ENCODE measurements at places on chromosomes 4 and X. TPM values are rescaled to one million over a fixed set of nuclear protein-coding genes. Genes with fewer than 3 reads are reported as not detected.

DNA sequence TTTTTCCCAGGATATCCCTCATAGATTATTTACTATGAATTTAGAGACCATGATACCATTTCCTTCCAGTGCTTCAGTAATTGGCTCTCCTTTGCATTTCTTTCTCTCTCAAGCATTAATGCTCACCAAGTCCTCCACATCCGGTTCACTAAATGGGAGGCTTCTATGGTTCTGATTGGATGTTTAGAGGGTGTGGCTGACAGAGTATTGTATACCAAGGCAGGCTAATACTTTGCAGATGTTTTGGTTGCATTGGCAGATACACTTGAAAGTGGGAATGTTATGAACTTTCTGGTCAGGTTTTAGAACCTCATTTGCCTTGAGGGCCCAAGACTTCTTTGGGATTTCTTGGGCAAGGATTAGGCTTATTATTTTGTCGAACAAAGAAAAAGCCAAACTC lies 24.2 kb downstream of the CBLL2 start:
- DNase-seq = no peak

DNA sequence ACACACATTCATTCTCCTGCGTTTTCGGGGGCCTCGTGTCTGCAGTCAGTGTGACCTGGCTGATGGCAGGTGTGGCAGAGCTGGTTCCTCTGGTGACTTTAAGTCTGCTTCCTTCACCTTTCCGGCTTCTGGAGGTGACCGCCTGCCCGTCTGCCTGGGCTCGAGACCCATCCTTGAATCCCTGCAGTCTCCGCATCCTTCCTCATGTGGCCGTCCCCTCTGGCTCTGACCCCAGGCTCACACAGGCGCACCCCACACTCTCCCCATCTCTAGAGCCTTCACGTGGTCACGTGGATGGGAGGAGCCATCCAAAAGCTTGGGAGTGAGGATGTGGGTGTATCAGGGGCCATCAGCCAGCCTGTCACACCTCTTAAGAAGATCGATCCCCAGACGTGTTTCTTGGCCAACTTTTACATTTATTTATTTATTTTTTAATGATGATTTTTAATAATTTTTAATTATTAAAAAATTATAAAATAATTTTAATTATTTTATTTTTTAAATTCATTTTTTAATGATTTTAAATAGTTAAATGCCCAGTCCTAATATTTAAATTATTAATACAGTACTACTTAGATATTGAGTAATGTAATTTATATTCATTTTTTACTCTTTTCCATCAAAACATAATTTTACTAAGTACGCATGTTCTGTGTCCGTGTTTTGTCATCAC lies 20.9 kb downstream of the RGS12 start:
- peak; percentile 32 for DNase-seq

GRCh38 chr4:80179637-80180161 lies 17.6 kb upstream of the PRDM8 start:
- DNase-seq = no peak

DNA sequence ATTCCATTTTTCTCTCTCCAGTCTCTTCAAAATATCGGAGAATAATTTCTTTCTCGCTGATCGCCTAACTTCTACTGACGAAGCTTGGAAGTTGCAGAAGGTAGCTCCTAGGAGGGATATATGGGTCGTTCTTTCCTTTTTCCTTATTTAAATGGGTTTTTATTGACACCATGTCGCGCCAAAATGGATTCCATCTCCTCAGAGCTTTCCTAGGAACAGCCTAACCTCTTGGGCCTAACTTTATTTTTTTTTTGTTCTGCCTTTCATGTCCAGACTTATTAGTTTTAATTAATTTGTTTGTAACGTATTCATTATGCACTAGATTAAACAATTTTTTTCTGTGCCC lies 359.4 kb upstream of the ZCCHC13 start:
- no peak for DNase-seq

DNA sequence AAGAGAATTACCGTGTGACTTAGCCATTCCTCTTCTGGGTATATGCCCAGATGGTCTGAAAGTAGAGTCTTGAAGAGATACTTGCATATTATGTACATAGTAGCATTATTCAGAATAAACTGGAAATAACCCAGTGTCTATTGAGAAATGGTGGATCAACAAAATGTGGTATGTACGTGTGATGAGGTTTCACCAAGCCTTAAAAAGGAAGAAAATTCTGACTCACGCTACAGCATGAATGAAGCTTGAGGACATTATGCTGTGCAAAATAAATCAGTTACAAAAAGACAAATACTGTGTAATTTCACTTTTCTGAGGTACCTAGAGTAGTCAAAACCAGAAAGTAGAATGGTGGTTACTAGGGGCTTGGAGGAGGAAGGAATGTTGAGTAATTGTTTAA lies 37.3 kb downstream of the GBA3 start:
- DNase-seq = no peak

DNA sequence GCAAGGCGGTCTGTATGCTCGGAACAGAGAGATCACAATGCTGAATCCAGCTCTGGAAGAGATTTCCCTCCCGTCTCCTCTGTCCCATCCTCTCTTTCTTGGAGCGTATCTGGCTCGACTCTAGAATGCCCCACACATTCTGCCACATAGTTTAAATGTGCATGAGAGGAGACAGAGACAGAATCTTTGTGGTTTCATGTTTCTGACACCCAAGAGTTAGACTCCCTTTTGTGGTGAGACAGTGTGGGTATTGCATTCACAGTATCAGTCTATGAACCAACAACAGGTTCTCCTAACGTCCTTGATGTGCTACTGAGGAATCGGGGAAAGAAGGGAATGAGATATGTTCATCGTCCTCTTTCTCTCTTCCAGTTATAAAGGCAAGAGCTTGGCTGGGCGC lies 25.3 kb downstream of the FAM47E start:
- no peak for DNase-seq

- no peak for DNase-seq
These were observed 2.5 kb downstream of the BEX1 start for GRCh38 chrX:103061486-103061885.

AADAT gene
- total RNA-seq = 4.9 TPM

DNA sequence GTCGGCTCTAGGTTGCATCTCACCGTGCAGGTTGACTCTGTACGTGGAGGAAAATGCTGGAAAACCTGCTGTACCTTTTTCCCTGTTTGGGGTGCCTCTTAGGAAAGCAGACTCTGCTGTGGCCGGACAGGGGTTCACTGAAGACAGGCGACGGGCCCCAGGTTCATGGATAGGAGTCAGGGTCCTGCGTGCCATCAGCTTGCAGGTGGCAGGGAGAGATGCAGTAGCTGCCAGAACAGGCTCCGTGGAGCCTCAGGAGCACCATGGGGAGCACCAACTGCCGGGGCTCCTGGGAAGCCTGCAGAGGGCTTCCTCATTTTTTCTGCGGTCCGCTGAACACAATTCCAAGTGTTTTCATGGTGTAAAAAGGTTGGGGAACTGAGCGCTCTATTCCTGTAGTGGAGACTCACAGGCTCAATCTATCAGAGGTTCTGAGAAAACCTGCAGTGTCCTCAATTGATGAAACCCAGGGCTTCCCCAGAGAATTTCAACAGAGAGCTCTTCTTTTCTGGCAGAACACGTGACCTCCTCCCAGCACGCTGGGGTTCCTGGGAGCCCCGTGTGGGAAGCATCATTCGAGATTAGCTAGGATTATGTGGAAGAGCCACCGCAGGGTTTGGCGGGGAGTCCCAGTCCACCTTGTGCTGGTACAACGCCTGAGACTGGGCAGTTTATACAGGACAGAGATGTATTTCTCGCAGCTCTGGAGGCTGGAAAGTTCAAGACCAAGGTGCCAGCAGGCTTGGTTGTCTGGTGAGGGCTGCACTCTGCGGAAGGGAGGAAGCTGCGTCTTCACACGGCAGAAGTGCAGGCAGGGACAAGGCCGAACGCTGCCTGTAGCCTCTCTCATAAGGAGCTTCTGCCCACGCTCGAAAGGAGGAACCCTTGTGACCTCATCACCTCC lies 1.6 kb downstream of the HTRA3 start:
- no peak for DNase-seq

All from lower lobe of right lung (tissue), 2 donors.